Fibroblast of mammary gland (primary cell): ENCODE measurements at places on chromosomes 7 and 10.
A peak's percentile ranks its signal among the peaks of the same experiment; 100 is the strongest.

GRCh38 chr7:34158368-34159153 lies 253.2 kb downstream of the BMPER start:
- peak; percentile 41 for DNase-seq

- DNase-seq, result peak; percentile 21
Measured at GRCh38 chr7:136874393-136875032, 6.1 kb downstream of the CHRM2 start.

DNA sequence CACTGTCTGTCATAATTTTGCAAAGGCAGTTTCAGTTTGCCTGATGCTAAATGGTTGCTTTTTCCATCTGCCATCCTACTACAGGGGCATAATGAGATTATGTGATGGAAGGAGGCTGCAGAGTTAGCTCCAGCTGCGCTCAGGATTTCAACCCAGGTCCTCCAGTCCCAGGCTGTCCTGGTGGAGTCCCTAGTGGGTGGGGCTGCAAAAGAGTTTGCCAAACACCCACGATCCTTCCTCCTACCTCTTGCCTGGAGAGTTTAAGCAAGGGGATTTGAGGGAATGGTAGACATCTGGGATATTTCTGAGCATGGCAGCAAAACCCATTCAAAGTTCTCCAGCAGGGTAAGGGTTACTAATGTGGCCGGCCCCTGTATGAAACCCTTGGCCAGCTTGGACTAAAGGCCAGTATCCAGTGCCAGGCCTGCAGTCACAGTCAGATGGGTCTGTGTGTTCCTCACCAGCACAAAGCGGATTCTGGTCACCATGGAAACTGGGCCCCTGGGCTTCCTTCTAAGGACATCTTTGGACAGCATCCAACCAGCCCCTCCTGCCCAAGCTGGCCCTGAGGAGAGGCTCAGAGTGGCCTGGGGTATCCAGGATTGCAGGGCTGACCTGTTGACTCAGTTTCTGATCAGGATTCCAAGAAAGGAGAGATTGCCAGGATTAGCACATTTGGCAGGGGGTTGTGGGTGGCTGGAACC lies 42.7 kb upstream of the CHST3 start:
- DNase-seq, result peak; percentile 44

DNA sequence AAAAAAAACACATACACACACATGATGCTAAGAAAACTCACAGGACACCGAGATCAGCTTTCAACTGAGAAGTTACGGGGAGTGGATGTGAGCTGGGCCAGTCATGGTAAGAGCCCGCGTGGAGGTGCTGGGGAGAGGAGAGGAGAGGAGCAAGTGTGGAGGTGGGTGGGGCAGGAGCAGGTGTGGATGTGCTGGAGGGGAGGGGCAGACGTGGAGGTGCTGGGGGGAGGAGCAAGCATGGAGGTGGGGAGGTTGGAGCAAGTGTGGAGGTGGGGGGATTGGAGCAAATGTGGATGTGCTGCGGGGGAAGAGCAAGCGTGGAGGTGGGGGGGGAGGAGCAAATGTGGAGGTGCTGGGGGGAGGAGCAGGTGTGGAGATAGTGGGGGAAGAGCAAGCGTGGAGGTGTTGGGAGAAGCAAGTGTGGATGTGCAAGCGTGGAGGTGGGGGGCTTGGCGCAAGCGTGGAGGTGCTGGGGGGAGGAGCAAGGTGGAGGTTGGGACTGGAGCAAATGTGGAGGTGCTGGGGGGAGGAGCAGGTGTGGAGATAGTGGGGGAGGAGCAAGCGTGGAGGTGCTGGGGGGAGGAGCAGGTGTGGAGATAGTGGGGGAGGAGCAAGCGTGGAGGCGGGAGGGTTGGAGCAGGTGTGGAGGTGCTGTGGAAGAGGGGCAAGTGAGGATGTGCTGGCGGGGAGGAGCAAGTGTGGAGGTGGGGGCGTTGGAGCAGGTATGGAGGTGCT lies 24.5 kb upstream of the NCAPG2 start:
- no peak for DNase-seq

GRCh38 chr10:86941426-86941825 lies 16.0 kb downstream of the MMRN2 start:
- DNase-seq, result no peak

DNA sequence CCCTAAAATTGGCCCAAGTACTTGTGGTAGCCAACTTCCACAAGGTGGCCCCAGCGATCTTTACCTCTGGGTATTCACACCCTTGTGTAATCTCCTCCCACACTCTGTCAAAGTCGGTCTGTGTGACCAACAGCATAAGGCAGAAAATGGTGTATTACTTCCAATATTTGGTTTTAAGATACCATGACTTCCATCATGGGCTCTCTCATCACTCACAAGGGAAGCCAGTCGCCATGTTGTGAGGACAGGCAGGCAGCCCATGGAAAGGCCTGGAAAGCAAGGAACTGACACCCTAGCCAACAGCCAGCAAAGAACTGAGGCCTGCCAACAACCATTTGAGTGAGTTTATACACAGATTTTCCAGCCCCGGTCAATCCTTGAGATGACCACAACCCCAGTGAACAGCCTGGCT lies 91.0 kb upstream of the KMT2E start:
- DNase-seq, result peak; percentile 93

DNA sequence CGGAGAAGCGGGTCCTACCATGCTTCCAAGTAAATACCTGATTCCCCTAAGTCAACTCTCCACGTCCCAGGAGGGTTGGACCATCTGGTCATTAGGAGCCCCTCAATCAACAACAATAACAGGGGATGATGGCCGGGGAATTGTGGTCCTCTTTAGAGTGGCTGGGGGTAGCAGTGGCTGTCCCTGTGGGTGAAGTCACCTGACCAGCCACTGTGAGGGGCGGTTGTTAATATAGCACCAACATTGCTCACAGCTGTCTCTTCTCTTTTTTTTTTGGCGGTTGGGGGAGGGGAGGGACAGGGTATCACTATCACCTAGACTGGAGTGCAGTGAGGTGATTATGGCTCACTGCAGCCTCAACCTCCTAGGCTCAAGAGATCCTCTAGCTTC lies 67.9 kb downstream of the SPDYE5 start:
- DNase-seq, result no peak

GRCh38 chr7:130867039-130867438 lies 133.0 kb upstream of the KLF14 start:
- DNase-seq, result no peak

GRCh38 chr10:73840056-73840402 lies 28.6 kb upstream of the NDST2 start:
- DNase-seq, result no peak

- DNase-seq, result no peak
Measured at GRCh38 chr10:101935431-101935830, 91.8 kb upstream of the KCNIP2 start.

DNA sequence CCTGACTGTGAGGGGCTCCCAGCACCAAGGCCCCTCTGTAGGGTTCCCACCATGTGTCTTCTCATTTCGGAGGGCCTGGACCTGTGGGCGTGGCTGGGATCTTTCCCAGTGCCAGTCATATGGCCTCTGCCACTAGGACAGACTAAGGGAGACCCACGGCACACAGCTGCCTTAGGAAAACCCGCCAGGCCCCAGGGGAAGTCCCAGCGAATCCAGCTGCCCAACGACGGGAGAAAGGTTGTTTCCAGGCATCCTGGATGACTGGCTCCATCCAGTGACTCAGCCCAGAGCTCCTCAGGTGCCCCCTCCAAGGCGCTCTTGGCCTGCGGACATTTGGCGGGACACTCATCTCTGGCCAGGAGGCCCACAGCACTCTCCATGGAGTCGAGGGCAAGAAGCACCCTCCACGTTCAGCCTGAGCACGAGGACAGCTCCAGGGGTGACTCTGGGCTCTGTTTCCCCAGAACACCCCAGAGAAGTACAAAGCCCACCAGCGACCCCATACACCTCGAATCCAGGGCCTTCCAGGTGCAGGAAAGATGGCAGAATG lies 39.9 kb downstream of the PWWP2B start:
- DNase-seq, result no peak

GRCh38 chr7:130493275-130493873 lies 1.5 kb downstream of the MEST start:
- peak; percentile 40 for DNase-seq

- DNase-seq, result peak; percentile 97
Measured at GRCh38 chr10:27192284-27192683, 37.1 kb downstream of the MASTL start.

DNA sequence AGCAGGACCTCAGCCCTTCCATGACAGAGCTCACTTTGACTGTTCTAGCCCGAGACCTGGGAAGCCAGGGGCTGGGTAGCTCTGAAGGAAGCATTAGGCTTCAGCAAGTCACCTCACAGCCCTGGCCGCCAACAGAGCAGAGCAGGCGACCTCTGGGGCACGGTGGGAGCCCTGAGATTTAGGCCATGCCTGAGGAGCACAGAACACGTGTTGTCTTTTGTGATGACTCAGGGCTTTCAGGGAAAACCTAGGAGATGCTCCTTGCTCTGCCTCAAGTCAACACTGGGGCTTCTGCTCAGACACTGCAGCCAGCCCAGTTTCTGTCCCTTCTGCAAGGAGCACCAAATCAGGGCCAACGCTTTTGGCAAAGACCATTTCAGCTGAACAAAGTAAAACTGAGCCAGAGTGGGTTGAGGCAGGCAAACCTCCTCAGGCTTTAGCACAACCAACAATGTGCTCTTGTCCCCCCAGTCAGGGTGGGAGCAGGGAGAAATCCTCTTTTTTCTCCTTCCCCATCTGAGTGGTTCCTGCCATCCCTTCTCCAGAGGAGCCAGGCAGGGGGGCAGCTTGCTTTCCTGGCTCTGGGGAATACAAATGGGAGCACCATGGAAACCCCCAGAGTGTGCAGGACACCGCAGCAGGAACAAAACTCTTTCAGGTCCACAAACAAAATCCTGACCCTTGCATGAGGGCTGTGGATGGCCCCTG lies 14.4 kb downstream of the CAMK2G start:
- DNase-seq, result peak; percentile 30

GRCh38 chr7:35185908-35186731 lies 67.8 kb downstream of the TBX20 start:
- DNase-seq, result no peak

GRCh38 chr7:109873296-109873695 lies 1217.6 kb upstream of the LRRN3 start:
- DNase-seq, result no peak

GRCh38 chr10:50362547-50363125 lies 111.3 kb upstream of the ASAH2 start:
- DNase-seq, result peak; percentile 69

DNA sequence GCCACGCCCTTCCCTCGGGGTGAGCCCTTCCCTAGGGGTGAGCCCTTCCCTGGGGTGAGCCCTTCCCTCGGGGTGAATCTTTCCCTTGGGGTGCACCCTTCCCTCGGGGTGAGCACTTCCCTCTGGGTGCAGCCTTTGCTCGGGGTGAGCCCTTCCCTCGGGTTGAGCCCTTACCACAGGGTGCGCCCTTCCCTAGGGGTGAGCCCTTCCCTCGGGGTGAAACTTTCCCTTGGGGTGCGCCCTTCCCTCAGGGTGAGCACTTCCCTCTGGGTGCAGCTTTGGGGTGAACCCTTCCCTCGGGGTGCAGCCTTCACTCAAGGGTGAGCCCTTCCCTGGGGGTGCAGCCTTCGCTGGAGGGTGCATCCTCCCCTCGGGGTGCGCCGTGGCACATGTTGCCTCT lies 34.6 kb upstream of the INSIG1 start:
- DNase-seq, result no peak

GRCh38 chr7:69951458-69951857 lies 353.2 kb downstream of the AUTS2 start:
- DNase-seq, result no peak

DNA sequence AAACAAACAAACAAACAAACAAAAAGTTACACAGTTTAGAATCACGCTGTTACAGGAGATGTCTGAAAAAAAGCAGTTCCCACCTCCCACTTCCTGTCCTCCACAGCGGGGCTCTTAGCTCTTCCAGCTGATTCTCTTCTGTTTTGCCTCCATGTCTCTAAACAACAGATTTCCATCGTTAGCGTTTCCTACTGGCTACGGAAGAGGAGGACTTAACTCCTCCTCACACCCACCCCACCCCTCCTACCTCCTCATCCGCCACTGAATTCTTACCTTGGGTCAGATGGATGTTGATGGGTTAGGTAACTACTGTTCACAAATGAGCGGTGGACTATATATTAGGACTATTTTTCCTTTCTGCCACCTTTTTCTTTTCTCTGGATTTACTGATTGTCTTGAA lies 36.8 kb upstream of the NUB1 start:
- DNase-seq, result no peak

DNA sequence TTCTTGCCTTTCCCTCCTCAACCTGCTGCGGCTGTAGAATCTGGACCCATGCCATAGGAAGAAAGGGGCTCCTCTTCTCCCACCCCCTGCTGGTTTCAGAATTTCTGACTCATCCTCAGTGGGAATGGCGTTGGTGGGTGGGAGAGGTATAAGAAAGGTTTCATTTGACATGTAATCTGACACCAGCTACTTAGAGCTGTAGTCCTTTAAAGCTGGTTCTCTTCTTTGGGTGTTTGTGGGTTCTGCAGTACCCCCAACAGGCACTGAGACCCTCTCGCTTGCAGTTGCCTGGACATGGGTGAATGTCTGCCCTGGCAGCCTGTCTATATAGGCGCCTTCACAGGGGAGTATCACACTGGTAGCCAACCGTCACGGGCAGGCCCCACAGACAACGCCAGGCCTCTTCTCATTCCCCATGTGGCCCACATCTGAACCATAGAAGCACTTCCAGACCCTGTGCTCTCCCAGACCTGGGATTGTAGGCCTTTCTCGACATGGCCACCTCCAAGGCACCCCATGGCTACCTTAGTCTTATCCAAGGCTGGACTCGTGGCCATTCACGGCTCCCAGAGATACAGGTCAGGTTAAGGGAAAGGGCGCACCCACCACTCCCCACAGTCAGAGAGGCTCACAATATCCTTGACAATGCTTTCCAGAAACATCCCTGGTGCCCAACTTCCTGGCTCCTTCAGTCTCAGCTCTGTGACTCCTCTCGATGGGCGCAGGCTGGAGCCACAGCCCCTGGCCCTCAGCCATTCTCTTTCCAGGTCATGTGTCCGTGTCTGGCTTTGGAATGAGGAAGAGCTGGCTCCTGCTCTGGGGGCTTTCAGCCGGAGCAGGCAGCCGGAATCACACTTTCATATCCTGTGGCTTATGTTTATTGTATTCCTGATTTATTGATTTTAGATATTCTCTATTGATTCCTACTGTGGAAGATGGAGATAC lies 17.5 kb downstream of the ZNF862 start:
- DNase-seq, result peak; percentile 71

- DNase-seq, result no peak
Measured at GRCh38 chr7:33354201-33354600, 224.8 kb downstream of the BBS9 start.

DNA sequence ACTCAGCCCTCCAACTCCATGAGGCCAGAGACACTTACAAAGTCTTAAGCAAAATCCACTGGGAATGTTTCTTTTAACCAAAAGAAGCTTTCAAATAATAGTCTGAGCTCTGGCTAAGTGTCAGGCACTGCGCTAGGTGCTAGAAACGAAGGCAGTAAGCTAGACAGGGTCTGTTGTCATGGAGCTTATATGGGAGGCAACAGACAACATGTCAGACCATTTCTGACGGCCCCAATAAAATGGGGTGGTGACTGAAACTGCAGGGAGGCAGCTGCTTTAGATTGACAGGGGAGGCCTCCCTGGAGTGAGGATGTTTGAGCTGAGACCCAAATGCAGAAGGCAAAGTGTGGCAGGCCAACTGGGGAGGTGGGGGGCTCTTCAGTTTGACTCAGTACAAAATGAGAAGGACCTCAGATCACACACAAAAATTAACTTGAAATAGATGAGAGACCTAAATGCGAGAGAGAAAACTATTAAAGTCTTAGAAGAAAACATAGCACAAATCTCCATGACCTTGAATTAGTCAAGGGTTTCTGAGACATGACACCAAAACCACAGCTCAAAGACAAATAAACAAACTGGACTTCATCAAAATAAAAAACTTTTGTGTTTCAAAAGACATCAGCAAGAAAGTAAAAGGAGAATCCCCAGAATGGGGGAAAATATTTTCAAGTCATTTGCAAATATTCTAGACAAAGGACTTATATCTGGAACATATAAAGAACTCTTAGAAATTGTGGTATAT lies 40.6 kb downstream of the SH3PXD2A start:
- DNase-seq, result peak; percentile 46
